Gastrocnemius medialis (tissue), 4 donors: ENCODE measurements at places on chromosomes 3 and 15. TPM values are rescaled to one million over a fixed set of nuclear protein-coding genes. Genes with fewer than 3 reads are reported as not detected.
A peak's percentile ranks its signal among the peaks of the same experiment; 100 is the strongest.

The ECT2 gene
- 2.7 TPM for total RNA-seq

DNA sequence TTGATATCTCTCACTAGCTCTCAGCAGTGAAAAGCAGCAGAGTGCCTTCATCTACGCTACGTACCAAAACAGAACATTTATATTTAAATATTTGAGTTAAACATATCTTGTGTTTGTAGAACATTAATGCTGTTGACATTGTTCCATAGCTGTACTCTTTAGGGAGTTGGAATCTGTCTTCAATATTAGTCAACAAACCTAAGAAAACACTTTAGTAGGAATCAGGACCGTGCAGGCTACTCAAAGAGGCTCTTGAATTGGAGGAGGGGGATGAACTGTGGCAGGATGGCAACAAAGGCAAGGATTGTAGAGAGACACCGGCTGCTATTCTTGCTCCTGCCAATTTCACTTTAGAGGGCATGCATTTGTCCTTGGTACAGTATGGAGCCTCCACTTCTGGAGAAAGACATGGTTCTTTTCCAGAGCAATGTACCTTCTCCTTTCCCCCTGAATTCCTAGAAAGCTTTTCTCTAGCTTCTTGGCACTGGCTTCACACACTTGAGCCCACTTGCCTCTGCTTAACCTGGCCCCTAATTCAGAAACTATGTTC is 265.9 kb downstream of the CD47 start:
- DNase-seq, result no peak
- no peaks in the 10 kb centered on the region for H3K27me3 ChIP-seq
- no peaks in the 10 kb centered on the region for H3K4me1 ChIP-seq
- no peak overlapping the region for H3K4me3 ChIP-seq
- H3K27ac ChIP-seq, result no peak overlapping the region

The PRR20G gene
- total RNA-seq, result not detected

The PTPRG gene
- total RNA-seq, result 35.2 TPM

The C2CD4A gene
- 0.47 TPM for total RNA-seq

The NME9 gene
- 2.0 TPM for total RNA-seq

GRCh38 chr3:16264174-16264707 is 502 bp downstream of the DPH3 start:
- no peaks in the 10 kb centered on the region for H3K27me3 ChIP-seq
- DNase-seq, result no peak
- H3K36me3 ChIP-seq, result no peaks in the 10 kb centered on the region
- peak overlapping the region; percentile 89 for H3K4me3 ChIP-seq

- no peaks in the 10 kb centered on the region for H3K27me3 ChIP-seq
- no peak overlapping the region for H3K4me3 ChIP-seq
- H3K36me3 ChIP-seq, result no peaks in the 10 kb centered on the region
- H3K4me1 ChIP-seq, result no peaks in the 10 kb centered on the region
- H3K27ac ChIP-seq, result no peak overlapping the region
Measured at GRCh38 chr3:71997066-71997653, 212.2 kb upstream of the PROK2 start.

The FEZF2 gene
- total RNA-seq, result not detected

- peaks cover 81% of the 10 kb centered on the region for H3K4me1 ChIP-seq
- DNase-seq, result no peak
- no peaks in the 10 kb centered on the region for H3K36me3 ChIP-seq
- peak overlapping the region; percentile 18 for H3K27ac ChIP-seq
- H3K27me3 ChIP-seq, result no peaks in the 10 kb centered on the region
Measured at GRCh38 chr3:191352014-191352413, 21.7 kb upstream of the UTS2B start.

DNA sequence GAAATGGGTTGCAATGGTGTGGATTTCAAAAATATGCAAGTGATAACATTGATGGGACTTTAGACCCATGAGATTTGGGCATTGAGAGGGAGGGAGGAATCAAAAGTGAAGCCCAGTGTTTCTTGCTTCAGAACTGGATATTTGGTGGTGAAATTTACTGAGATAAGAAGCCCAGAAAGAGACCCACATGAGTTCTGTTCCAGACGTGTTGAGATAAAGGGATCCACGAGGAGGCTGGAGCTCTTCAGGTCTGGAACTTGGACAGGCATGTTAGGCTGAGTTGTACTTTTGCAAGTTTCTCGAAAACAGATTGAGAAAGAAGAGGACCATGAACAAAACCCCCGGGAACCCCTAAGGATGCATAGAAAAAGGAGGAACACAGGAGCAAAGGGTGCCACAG is 290.2 kb downstream of the MEX3B start:
- H3K4me3 ChIP-seq, result no peak overlapping the region
- no peaks in the 10 kb centered on the region for H3K27me3 ChIP-seq
- no peak for DNase-seq
- H3K4me1 ChIP-seq, result no peaks in the 10 kb centered on the region
- H3K27ac ChIP-seq, result no peak overlapping the region
- no peaks in the 10 kb centered on the region for H3K36me3 ChIP-seq

- no peaks in the 10 kb centered on the region for H3K4me1 ChIP-seq
- H3K27ac ChIP-seq, result no peak overlapping the region
- no peaks in the 10 kb centered on the region for H3K36me3 ChIP-seq
- no peak overlapping the region for H3K4me3 ChIP-seq
- H3K27me3 ChIP-seq, result no peaks in the 10 kb centered on the region
Measured at GRCh38 chr3:3495611-3496010, 303.6 kb upstream of the LRRN1 start.

The PCOLCE2 gene
- total RNA-seq, result 2.5 TPM

- H3K27me3 ChIP-seq, result peaks cover 10% of the 10 kb centered on the region
- H3K4me1 ChIP-seq, result no peaks in the 10 kb centered on the region
- no peaks in the 10 kb centered on the region for H3K36me3 ChIP-seq
Measured at GRCh38 chr3:44016818-44017217, 224.9 kb upstream of the TOPAZ1 start.

GRCh38 chr15:49715211-49715610 is 94.4 kb downstream of the DTWD1 start:
- H3K27ac ChIP-seq, result no peak overlapping the region
- peaks cover 3% of the 10 kb centered on the region for H3K4me1 ChIP-seq
- DNase-seq, result no peak
- no peak overlapping the region for H3K4me3 ChIP-seq
